ENCODE measurements at places on chromosomes 5 and 9. TPM values are rescaled to one million over a fixed set of nuclear protein-coding genes. Genes with fewer than 3 reads are reported as not detected.

The FBP2 gene
- total RNA-seq, result not detected

The SLC6A19 gene
- not detected for total RNA-seq

The BARHL1 gene
- total RNA-seq, result not detected

The CPEB4 gene
- total RNA-seq, result 20.1 TPM

The LTC4S gene
- 0.65 TPM for total RNA-seq

The APBA1 gene
- 7.1 TPM for total RNA-seq

The ITGA2 gene
- total RNA-seq, result 17.5 TPM

The HK3 gene
- total RNA-seq, result not detected

The SLF1 gene
- total RNA-seq, result 3.6 TPM

The DDX4 gene
- not detected for total RNA-seq

The HNRNPH1 gene
- 471 TPM for total RNA-seq

The SOX30 gene
- not detected for total RNA-seq

The PCDHGA7 gene
- total RNA-seq, result 4.1 TPM

The SPINK4 gene
- 0.74 TPM for total RNA-seq

The ZMAT2 gene
- 63.7 TPM for total RNA-seq

The EPB41L4A gene
- total RNA-seq, result 0.37 TPM

The OR1J2 gene
- 0.14 TPM for total RNA-seq

The PCDHB11 gene
- total RNA-seq, result 0.18 TPM

The SLC25A2 gene
- total RNA-seq, result 0.18 TPM

The EEIG1 gene
- total RNA-seq, result 22.0 TPM

The RAI14 gene
- total RNA-seq, result 132 TPM

The IFNB1 gene
- total RNA-seq, result not detected

The IL7R gene
- 6.4 TPM for total RNA-seq

Measured in smooth muscle cell of bladder (primary cell).